ENCODE measurements at places on chromosomes 11 and 22.
A peak's percentile ranks its signal among the peaks of the same experiment; 100 is the strongest.

- H3K36me3 ChIP-seq: no peaks in the 10 kb centered on the region
- no peak for DNase-seq
- no peak overlapping the region for H3K27ac ChIP-seq
- H3K27me3 ChIP-seq: no peaks in the 10 kb centered on the region
- no peak overlapping the region for H3K4me3 ChIP-seq
Measured at GRCh38 chr11:116792869-116793771, 1.4 kb upstream of the APOA5 start.

DNA sequence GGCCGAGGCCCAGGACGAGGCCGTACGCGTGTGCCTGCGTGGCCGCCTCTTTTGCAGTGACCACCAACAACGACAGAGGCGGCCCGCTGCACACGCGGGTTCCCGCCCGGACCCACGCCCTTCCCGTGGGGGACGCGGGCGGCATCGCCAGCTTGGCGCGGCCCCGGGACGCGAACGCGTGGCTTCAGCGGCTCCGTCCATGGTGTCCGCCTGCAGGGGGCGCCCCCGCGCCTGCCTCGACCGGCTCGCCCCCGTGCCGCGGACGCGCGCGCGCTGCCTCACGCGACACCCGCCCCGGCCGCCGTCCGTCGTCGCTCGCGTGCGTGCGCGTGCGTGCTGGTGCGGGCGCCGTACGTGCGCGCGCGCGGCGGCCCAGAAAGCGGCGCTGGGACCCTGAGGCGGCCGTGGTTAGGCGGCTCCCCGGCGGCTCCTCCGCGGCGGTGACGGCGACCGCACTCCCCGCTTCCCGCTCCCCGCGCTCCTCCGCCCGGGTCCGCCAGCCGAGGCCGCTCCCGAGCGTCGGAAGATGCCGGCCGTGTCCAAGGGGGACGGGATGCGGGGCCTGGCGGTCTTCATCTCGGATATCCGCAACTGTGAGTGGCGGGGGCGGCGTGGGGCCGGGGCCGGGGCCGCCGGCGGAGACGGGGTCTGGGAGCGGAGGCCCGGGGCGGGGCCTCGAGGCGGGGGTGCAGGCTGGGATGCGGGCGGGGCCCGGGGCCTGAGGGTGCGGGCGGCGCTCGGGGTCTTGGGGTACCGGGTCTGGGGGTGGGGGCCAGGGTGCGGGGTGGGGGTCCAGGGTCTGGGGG lies at the start of gene AP2A2:
TSS of gene AP2A2 (plus strand) at position 375 of the 806 bp plus-strand sequence. CDS start at position 527, 152 bp downstream.
- no peaks in the 10 kb centered on the region for H3K27me3 ChIP-seq
- no peaks in the 10 kb centered on the region for H3K36me3 ChIP-seq
- peak within 1 kb of the TSS; percentile 7 for H3K27ac ChIP-seq
- no peaks in the 10 kb centered on the region for H3K4me1 ChIP-seq

- DNase-seq: no peak
- no peak overlapping the region for H3K4me3 ChIP-seq
- H3K4me1 ChIP-seq: no peaks in the 10 kb centered on the region
- H3K27ac ChIP-seq: peak overlapping the region; percentile 76
Measured at GRCh38 chr11:43892851-43893250, 12.2 kb downstream of the ALKBH3 start.

DNA sequence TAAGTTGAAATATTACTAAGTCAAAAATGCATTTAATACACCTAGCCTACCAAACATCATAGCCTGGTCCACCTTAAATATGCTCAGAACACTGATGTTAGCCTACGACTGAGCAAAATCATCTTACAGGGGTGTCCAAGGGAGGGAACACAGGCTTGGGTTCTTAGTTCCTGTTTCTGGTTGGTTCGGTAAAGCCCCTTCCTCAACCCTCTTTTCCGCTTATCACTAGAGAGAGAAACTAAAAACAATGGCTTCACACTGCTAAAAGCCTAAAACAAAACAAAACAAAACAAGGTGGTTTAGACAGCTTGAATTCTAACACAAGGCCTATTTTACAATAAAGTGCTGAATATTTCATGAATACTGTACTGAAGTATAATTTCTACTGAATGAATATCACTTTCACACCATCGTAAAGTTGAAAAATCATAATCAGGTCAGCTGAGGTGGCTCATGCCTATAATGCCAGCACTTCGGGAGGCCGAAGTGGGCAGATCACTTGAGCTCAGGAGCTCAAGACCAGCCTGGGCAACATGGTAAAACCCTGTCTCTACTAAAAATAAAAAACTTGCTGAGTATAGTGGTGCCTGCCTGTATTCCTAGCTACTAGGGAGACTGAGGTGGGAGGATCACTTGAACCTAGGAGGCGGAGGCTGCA lies 118.0 kb downstream of the SIK3 start:
- DNase-seq: no peak
- no peaks in the 10 kb centered on the region for H3K4me1 ChIP-seq
- no peak overlapping the region for H3K27ac ChIP-seq
- H3K36me3 ChIP-seq: no peaks in the 10 kb centered on the region

DNA sequence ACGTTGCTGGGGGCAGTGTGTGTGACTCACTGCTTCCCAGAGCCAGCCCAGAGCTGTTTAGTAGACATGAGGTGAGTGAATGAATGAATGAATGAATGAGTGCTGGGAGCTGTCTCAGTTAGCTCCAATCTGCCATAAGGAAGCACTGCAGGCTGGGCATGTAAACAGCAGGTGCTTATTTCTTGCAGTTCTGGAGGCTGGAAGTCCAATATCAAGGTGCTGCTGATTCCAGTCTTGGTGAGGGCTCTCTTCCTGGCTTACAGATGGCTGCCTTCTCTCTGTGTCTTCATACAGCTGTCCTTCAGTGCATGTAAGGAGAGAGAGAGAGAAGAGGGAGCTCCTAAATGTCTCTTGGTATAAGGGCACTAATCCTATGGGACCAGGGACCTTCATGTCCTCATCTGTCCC lies 4.1 kb downstream of the C11orf21 start:
- no peak overlapping the region for H3K27ac ChIP-seq
- no peaks in the 10 kb centered on the region for H3K4me1 ChIP-seq
- H3K36me3 ChIP-seq: no peaks in the 10 kb centered on the region
- no peaks in the 10 kb centered on the region for H3K27me3 ChIP-seq
- DNase-seq: peak; percentile 2
- H3K4me3 ChIP-seq: no peak overlapping the region

DNA sequence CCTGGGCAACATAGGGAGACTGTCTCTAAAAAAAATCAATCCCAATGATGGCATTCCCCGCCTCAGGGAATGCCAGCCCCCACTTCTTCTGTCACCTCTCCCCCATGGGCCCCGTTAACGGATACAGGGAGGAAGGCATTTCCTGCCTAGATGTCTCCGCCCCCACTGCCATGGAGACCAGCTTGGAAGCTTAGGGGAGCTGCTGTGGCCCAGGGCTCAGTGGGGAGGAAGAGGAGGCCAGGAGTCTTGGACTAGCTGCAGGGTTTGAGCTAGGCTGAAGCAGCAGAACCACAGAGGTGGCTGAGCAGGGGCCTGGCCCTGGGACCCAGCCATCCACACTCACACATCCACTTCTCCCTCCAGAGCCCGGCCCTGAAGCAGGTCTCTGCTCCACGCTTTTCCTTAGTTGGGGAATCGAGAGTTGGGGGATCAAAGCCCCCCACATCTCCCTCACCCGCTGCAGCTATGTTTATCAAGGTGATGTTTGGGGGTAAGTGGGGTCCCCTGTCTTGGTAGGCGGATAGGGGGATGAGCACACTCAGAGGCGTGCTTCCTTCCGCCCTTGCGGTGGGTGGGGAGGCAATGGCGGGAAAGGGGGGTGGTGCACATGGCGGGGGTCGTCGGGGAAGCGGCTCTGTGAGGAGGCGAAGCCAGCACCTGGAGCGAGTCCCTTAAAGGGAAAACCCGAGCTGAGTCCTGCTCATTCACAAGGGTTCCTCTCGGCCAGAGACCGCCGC lies at the start of gene C22orf15:
TSS of gene C22orf15 (plus strand) at position 149 of the 737 bp plus-strand sequence. CDS start at position 466, 317 bp downstream.
- H3K4me1 ChIP-seq: no peaks in the 10 kb centered on the region
- no peak within 1 kb of the TSS for H3K4me3 ChIP-seq
- H3K36me3 ChIP-seq: no peaks in the 10 kb centered on the region
- H3K27me3 ChIP-seq: no peaks in the 10 kb centered on the region

- H3K27me3 ChIP-seq: no peaks in the 10 kb centered on the region
- no peaks in the 10 kb centered on the region for H3K4me1 ChIP-seq
- H3K36me3 ChIP-seq: no peaks in the 10 kb centered on the region
- H3K4me3 ChIP-seq: no peak overlapping the region
- no peak overlapping the region for H3K27ac ChIP-seq
Measured at GRCh38 chr11:31651208-31651607, 141.6 kb downstream of the ELP4 start.

GRCh38 chr22:37310815-37311595 lies 28.7 kb downstream of the CYTH4 start:
- no peaks in the 10 kb centered on the region for H3K27me3 ChIP-seq
- H3K4me1 ChIP-seq: no peaks in the 10 kb centered on the region
- no peak overlapping the region for H3K27ac ChIP-seq
- no peaks in the 10 kb centered on the region for H3K36me3 ChIP-seq
- no peak overlapping the region for H3K4me3 ChIP-seq

DNA sequence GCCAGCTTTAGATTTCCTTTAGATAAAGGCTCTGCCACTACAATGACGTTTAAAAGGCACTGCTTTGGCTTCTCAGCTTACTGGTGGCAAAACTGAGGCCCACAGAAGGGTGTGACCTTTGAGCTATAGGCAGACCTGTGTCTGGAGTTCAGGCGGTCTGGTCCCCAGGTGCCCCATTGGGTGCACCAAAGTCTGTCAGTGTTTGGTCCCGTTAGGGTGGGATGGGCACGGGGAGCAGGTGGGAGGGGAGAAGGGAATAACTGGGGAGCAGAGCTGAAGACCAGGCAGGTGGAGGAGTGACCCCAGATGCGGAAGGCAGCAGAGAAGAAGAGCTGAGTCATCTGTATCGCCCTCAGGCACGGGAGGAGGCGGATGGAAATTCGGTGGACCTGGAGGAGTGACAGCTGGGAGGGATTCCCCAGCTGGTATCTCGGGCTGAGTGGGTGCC lies 45.3 kb upstream of the GCAT start:
- no peak for DNase-seq
- no peak overlapping the region for H3K4me3 ChIP-seq
- peaks cover 10% of the 10 kb centered on the region for H3K36me3 ChIP-seq
- H3K27me3 ChIP-seq: no peaks in the 10 kb centered on the region
- H3K27ac ChIP-seq: no peak overlapping the region
- no peaks in the 10 kb centered on the region for H3K4me1 ChIP-seq

GRCh38 chr11:133742353-133742752 lies 103.0 kb downstream of the SPATA19 start:
- DNase-seq: no peak
- H3K4me3 ChIP-seq: no peak overlapping the region
- H3K36me3 ChIP-seq: no peaks in the 10 kb centered on the region

- H3K4me3 ChIP-seq: no peak overlapping the region
- H3K36me3 ChIP-seq: no peaks in the 10 kb centered on the region
- DNase-seq: no peak
- no peaks in the 10 kb centered on the region for H3K27me3 ChIP-seq
- H3K4me1 ChIP-seq: no peaks in the 10 kb centered on the region
Measured at GRCh38 chr11:121039971-121040613, 16.2 kb downstream of the TBCEL start.

GRCh38 chr11:96062134-96062533 lies 138.2 kb upstream of the MTMR2 start:
- DNase-seq: no peak
- no peaks in the 10 kb centered on the region for H3K27me3 ChIP-seq
- no peaks in the 10 kb centered on the region for H3K36me3 ChIP-seq
- no peak overlapping the region for H3K27ac ChIP-seq

DNA sequence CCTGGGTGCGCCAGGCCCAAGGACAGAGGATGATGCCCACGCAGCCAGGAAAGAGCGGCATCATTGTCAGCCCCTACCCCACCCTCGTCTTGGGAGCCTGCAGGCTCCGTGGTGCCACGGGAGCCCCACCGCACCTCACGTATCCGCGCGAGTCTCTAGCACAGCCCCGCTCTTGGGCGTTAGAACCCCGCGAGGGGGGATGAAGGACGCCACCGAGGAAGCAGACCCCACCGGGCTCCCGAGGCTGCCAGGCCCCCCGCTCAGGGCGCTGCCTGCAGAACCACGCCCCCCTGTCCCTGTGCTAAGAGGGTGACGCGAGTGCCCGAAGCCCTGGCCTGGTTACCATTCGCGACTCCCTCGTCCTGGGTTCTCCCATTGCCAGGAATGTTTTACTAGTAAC lies 52.3 kb upstream of the MS4A8 start:
- H3K4me1 ChIP-seq: no peaks in the 10 kb centered on the region
- no peaks in the 10 kb centered on the region for H3K27me3 ChIP-seq
- no peak for DNase-seq
- no peak overlapping the region for H3K27ac ChIP-seq
- no peaks in the 10 kb centered on the region for H3K36me3 ChIP-seq

DNA sequence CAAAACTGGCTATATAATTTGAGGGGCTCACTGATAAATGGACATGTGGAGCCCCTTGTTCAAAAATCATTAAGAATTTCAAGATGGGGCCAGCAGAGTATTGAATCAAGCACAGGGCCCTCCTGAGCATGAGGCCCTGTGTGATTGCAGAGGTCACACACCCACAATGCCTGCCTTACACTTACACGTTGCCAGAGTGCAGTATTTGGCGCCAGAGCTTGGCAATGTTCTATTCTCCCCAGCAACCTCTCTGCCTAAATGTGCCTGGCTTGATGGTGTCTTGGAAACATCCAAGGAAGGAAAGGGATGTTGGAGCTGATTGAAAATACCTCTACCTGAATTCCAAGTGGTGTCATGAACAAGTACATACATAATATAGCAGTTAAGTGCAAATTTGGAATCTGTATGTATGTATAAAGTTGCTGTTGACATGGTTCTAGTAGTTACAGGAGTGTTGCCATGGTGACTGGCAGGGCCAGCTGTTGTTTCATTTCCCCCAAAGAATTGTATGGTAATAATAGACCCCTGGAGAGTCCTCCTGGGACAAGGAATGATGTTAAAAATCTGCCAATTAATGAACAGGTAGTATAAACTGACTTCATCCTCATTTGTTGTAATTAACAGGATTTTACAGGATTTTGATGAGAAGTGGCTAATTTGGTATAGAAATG lies 205.7 kb upstream of the NAV2 start:
- no peak overlapping the region for H3K27ac ChIP-seq
- no peaks in the 10 kb centered on the region for H3K36me3 ChIP-seq
- no peak overlapping the region for H3K4me3 ChIP-seq
- DNase-seq: no peak
- no peaks in the 10 kb centered on the region for H3K27me3 ChIP-seq
- no peaks in the 10 kb centered on the region for H3K4me1 ChIP-seq

DNA sequence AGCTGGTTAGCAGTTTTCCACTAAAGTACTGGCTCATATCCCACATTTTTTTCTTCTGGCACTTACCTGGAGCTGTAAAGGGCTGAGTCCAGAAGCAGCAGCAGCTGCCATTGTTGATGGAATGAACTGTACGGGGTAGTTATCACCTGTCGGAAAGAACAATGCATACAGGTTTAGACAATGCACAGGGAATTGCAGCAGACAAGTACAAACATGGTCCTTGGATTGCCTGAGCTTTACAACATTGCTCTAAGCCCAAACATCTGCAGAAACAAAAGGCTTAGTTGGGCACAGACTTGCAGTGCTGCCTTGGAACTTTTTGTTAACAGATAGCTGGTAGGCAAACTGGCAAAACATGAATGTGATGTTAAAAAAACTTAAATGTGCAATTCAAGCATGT lies 258.8 kb downstream of the SOX6 start:
- H3K27ac ChIP-seq: no peak overlapping the region
- H3K4me1 ChIP-seq: no peaks in the 10 kb centered on the region
- H3K27me3 ChIP-seq: no peaks in the 10 kb centered on the region
- no peak overlapping the region for H3K4me3 ChIP-seq
- DNase-seq: no peak

GRCh38 chr11:72354356-72355115 lies 79.8 kb downstream of the CLPB start:
- no peaks in the 10 kb centered on the region for H3K27me3 ChIP-seq
- no peak overlapping the region for H3K4me3 ChIP-seq
- no peak for DNase-seq
- H3K4me1 ChIP-seq: no peaks in the 10 kb centered on the region
- no peak overlapping the region for H3K27ac ChIP-seq
- H3K36me3 ChIP-seq: no peaks in the 10 kb centered on the region
